ENCODE measurements at places on chromosomes 1 and 21. TPM values are rescaled to one million over a fixed set of nuclear protein-coding genes. Genes with fewer than 3 reads are reported as not detected.

DMBX1 gene
- not detected for total RNA-seq

KIF2C gene
- 1.0 TPM for total RNA-seq

ERICH3 gene
- not detected for total RNA-seq

FBXO2 gene
- 138 TPM for total RNA-seq

SMCP gene
- not detected for total RNA-seq

SERPINC1 gene
- total RNA-seq: not detected

INSRR gene
- not detected for total RNA-seq

LPGAT1 gene
- total RNA-seq: 42.0 TPM

XCL2 gene
- not detected for total RNA-seq

MFAP2 gene
- 9.0 TPM for total RNA-seq

RSPH1 gene
- total RNA-seq: 0.32 TPM

DTL gene
- total RNA-seq: 3.2 TPM

TLCD4 gene
- total RNA-seq: 0.73 TPM

C1orf74 gene
- total RNA-seq: 50.1 TPM

GUCA2B gene
- not detected for total RNA-seq

FAM110D gene
- total RNA-seq: not detected

GJA4 gene
- total RNA-seq: not detected

FCER1A gene
- not detected for total RNA-seq

SH2D5 gene
- total RNA-seq: 13.2 TPM

GLIS1 gene
- not detected for total RNA-seq

RIPPLY3 gene
- 0.13 TPM for total RNA-seq

LCE2A gene
- total RNA-seq: not detected

GIPC2 gene
- total RNA-seq: under 0.01 TPM

DUSP12 gene
- 32.4 TPM for total RNA-seq

CHRNB2 gene
- 0.08 TPM for total RNA-seq

RAB4A gene
- total RNA-seq: 52.8 TPM

FAM72C gene
- not detected for total RNA-seq

DISP3 gene
- under 0.01 TPM for total RNA-seq

DAB1 gene
- not detected for total RNA-seq

NBPF4 gene
- total RNA-seq: not detected

OLIG2 gene
- not detected for total RNA-seq

SEC16B gene
- total RNA-seq: 0.83 TPM

SELE gene
- not detected for total RNA-seq

USP16 gene
- 25.7 TPM for total RNA-seq

GPR25 gene
- not detected for total RNA-seq

BSND gene
- total RNA-seq: not detected

MATN1 gene
- total RNA-seq: not detected

OR2T2 gene
- total RNA-seq: not detected

CRP gene
- total RNA-seq: not detected

GPR161 gene
- 25.1 TPM for total RNA-seq

CCDC185 gene
- not detected for total RNA-seq

GREM2 gene
- total RNA-seq: not detected

TSPAN1 gene
- 116 TPM for total RNA-seq

GOLPH3L gene
- total RNA-seq: 29.6 TPM

TMPRSS3 gene
- not detected for total RNA-seq

GNG12 gene
- 139 TPM for total RNA-seq

NOS1AP gene
- total RNA-seq: 0.96 TPM

PLPPR4 gene
- total RNA-seq: not detected

FGR gene
- 1.5 TPM for total RNA-seq

COA6 gene
- 10.3 TPM for total RNA-seq

STIL gene
- total RNA-seq: 17.9 TPM

FCN3 gene
- not detected for total RNA-seq

HPCA gene
- total RNA-seq: not detected

KRTAP12-4 gene
- not detected for total RNA-seq

AZIN2 gene
- total RNA-seq: 7.2 TPM

F13B gene
- not detected for total RNA-seq

RPE65 gene
- total RNA-seq: not detected

Data from mammary epithelial cell (primary cell).